ENCODE measurements at places on chromosomes 2 and 18. TPM values are rescaled to one million over a fixed set of nuclear protein-coding genes. Genes with fewer than 3 reads are reported as not detected.

The SOX11 gene
- not detected for total RNA-seq

DNA sequence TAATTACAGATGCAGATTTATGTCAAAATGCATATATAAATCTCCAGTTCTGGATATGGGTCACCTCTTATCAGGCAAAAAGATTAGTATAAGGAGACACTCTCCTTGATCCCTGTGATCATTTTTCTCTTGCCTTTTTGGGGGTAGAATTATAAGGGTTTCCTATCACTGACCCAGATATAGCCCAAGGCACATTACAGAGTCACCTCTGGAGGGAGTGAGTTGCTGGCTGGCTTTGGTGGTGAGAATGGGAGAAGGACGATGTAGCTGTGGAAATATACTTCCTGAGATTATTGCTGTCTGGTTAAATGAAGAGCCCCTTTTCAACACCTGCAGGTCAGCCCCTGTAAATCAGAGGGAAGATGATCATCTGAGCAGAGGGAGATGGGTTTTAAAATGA, 418.7 kb downstream of the MTX2 start:
- DNase-seq = no peak

DNA sequence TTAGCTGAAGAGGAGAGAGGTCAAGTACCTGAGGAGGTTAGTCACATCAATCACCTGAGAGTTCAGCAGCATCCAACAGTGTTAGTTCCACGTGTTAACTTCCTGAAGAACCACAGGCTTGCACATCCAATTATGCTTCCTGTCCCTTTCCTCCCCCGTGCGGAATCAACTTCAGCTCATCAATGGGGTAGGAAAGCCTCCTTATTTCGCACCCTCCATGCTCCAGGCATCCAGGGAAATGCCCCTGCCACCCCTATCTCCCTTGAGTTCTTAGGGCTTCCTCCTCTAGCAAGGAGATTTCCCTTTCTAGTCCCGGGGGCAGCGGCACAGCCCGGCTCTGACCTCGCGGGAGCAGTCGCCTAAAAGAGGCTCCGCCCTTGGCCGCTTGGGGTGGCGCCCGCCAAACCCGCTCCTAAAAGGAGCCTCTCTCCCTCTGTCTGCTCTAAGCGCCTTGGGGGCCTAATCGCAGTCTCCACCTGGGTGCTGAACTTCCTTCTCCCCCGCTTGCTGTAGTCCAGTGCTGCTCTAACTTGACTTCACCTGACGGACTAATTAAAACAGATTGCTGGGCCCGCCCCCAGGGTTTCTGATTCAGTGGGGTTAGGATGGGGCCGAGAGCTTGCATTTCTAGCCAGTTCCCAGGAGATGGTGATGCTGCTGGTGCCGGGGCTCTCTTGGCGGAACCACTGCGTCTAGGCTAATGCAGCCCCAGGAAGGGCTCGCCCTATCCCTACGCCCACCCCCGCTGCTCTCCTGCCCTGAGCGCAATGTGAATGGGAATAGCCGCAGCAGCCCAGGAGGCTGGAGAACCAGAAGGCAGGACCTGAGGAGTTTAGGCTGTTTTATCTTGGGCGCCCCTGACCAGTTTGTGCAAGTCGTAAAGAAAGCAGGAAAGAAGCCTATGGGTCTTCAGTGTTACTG, 3.4 kb upstream of the TET3 start:
- peak; percentile 53 for DNase-seq

The SCRN3 gene
- total RNA-seq = 26.6 TPM

- DNase-seq = peak; percentile 79
Measured at GRCh38 chr2:235669269-235669831, 175.5 kb downstream of the AGAP1 start.

- no peak for DNase-seq
Measured at GRCh38 chr2:42949125-42949524, 156.7 kb upstream of the HAAO start.

DNA sequence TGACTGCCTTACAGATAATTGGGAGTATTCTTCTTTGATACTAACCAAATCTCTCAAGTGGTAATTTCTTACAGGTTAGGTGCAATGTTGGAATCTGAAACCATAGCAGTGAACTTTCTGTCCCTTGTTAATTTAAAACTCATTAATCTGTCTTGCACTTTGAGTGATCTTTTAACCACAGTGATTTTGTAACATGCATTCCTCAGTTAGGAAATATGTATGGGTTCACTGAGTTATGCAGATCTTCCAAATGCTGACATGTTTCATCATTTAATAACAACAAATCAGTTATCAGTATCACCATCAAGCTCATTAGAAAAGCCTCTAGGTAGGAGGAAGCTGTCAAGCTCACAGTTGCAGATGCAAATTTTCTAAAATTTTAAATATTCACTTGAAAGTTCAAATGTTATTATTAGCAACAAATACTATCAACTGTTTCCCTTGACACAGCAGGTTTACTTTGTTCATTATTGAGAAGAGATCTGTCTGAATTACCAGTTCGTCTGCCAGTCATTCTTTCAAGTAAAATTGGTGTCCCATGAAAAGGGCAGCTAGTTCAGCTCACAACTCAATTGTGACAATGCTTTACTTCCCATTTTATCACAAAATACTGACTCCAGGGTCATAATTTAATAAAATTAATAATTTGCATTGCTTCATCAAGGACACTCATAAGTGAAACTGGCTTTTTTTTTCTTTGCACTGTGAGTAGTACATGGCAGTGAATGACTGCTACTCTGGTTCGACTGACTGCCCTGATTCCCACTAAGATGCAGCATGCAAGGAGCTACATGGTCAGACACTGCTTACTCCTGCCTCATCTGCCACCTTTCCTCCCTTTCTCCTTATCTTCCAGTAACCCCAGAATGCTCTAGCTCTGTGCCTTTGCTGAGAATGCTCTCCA, 31.6 kb downstream of the SUCLG1 start:
- DNase-seq = no peak

The SKOR2 gene
- not detected for total RNA-seq

GRCh38 chr2:136131961-136132824, 14.2 kb upstream of the CXCR4 start:
- no peak for DNase-seq

GRCh38 chr18:26301681-26302080, 75.4 kb downstream of the TAF4B start:
- no peak for DNase-seq

The RTN4 gene
- total RNA-seq = 170 TPM

GRCh38 chr2:33358878-33359277, 117.6 kb upstream of the RASGRP3 start:
- DNase-seq = no peak

GRCh38 chr18:29161429-29161828, 984.5 kb upstream of the CDH2 start:
- DNase-seq = peak; percentile 55

DNA sequence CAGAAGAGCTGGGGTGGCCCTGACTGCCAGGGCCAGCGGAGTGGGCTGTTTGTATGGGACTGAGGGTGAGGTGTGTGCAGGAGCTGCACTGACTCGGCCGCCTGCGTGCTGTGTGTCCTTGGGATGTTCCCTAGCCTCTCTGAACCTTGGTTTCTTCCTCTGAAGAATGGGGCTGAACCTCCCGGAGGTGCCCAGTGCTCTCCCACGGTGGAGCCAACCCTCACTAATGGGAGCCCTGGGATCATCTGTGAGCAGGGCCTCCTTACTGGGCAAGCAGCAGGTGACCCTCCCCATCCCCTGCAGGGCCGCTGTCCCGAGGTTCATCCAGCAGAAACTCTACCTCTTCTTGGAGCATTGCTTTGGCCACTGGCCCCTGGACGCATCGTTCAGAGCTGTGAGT, 11.7 kb upstream of the CCDC74A start:
- DNase-seq = no peak

The EEF1B2 gene
- 596 TPM for total RNA-seq

DNA sequence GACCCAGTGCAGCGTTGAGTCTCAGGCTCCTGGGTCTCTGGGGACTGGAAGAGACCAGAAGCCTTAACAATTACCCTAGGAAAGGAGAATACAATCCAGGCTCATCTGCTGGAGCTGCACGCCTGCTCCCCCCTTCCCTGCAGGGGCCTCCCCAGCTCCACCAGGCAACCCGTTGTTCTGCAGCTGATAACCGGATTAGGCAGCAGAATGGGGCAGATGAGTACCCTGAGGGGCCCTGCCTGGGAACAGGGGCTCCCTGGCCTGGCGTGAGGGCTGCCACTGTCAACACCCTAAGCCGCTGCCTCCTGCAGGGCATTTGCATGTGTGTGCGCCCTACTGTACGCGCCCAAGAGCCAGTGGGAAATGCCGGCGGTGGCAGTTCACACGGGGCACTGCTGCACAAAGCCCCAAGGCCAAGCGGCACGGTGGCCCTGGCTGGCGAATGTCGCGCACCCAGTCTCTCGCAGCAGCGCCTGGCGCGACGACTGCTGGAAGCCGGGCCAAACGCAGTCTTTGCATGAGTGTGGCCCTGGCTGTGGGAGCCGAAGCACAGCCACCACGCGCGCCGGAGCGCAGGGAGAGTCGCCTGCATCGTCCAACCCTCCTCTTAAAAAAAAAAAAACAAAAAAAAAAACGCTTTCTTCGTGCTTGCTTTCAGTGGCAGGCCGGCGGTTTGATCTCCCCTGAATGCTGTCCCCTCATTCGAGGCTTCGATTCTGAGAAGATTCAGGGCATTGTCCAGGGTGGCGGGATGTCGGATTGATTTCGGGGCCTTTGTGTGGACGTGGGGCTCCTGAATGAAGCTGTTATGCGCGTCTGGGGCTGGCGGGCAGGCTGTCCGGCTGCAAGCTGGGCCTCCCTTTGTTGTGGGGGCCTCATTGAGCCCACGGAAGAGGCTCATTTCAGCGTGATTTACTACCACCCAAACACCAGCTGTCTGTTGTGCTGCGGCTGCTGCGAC, 63.8 kb downstream of the SETBP1 start:
- no peak for DNase-seq

DNA sequence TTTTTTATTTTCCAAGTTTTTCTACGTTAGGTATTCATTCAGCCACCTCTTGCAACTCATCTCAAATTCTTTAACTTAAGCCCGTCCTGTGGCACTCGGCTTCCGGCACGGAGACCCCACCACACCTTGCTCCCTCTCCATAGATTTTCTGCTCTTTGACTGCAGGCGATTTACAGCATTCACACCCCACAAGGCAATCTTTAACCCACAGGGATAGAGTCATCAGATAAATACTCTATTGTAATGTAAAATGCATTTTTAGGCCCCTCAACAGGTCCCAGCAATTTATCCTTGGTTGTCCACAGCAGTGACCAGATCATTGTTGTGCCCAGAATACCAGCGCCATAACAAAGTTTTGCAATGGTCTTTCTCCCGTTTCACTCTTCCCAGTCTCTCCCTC, 132.3 kb upstream of the EPHA4 start:
- DNase-seq = no peak

The TMEM247 gene
- not detected for total RNA-seq
